ENCODE measurements at places on chromosomes 12 and 14.

- no peak for DNase-seq
Measured at GRCh38 chr14:56199095-56199981, 81.1 kb downstream of the PELI2 start.

GRCh38 chr14:20400965-20401593 lies 12.2 kb downstream of the TEP1 start:
- peak; percentile 27 for DNase-seq

DNA sequence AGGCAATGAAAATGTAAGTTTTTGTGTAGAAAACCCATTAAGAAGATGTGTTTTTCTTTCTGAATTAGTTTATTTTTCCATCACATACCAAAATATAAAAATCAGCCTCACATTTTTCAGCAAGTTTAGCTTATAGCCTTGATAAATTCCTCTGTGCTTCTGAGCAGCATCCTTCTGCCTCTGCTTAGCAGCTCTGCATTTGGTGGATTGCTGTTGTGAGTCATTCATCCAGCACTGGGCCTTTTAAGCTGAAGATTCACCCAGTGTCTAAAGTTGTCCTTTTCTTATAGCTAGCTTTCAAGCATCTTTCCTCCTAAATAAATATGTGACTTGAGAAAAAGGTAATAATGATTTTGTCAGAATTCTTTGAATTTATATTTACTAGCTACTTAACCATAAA lies 206.1 kb downstream of the PCNX1 start:
- DNase-seq: no peak

DNA sequence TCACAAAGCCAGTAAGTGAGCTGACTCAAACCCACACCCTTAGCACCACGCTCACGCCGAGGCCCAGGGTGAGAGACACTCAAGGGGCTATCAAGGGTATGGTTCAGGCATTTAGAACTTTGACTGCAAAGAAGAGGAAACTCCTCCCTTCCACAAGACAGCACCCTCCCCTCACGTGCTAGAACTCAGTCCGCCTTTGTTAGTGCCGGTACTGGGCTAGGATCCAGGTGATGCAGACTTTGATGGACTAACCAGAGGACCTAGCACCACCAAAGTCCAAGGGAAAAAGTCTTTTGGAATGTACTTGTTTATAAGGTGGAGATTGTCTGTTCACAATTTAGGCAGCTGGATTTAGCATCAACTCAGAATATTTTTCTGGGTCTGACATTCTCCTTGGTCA lies 33.7 kb downstream of the VWF start:
- DNase-seq: no peak

DNA sequence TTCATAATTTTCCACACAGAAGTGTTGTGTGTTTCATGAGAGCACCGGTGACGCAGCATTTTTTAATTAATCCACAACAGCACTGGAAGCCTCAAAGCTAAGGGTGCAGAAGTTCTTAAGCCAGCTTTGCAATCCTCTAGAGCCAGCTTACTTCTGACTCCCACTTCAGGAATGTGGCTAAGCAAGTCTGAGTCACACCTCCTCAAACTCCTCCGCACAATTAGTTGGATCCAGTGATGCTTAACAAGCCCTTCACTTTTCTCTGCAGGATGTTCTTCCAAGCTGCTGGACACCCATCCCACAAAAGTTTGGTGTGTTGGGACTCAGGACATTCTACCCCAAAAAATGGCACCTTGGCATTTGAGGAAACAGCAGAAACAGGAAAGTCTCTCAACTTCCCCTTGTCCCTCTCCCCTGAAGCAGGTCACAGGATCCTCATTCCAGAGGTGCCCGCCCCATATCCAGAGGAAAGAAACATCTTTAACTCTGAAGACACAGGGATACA lies 210.0 kb downstream of the PPM1H start:
- no peak for DNase-seq

DNA sequence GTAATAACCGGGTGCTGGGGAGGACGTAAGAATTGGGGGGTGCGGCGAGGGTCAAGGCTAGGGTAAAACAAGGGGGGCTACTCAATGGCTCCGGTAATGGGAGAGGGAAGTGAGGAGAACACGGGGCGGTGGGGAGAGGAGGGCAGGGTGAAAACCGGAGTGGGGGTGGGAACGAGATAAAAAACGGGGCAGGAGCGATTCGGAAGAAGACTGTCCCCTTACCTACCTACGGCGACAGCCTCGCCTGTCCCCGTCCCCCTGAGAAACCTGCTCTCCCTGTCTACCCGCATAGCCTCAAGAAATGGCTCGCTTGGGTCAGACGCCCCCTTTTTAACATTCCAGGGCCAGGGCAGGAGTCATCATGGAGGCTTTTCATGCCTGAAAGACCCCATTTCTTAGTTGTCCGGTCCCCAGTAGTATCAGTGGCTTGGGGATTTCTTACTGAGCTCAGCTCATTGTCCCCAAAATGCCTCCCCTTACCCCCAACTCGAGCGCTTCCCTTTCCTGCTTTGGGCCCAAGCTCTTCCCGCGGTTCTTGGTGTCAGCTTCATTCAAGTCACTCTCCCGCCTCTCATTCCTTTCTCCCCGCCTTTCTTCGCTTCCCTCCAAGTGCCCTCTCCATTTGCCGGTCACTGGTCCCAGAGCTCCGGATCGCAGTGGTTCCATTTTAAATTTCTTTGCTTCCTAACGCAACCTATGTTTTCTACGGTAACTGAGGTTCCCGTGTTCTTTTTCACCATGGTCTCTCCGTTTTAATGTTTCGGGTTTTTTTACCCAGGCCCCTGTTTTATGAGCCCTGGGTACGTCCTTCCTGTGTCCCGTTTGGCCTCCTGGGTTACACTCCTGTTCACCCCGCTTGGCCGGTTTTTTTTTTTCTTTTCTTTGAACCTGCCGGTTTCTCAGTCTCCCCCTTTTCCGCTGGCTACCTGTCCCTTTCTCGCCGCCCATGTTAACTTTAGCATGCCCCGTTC lies 1.2 kb upstream of the WSB2 start:
- DNase-seq: peak; percentile 40

- DNase-seq: no peak
Measured at GRCh38 chr12:69471076-69471430, 865 bp downstream of the FRS2 start.

DNA sequence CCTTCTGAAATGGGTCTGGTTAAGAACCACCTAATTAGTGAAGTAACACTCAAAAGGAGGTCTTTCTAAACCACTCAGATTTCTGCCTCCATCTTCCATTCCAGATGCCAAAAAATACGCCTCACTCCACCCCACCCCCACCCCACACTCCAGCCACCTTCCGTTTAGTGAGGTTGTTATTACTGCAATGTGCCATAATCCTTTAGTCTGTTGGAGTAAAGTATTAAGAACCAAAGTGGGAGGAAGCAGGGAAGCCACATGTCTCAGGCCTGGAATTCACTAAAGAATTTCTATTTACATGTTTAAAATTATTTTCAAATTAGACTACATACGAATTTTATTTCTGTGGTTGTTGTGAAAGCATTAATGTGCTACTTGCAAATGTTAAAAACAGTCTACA lies 7.4 kb downstream of the KIF21A start:
- no peak for DNase-seq

DNA sequence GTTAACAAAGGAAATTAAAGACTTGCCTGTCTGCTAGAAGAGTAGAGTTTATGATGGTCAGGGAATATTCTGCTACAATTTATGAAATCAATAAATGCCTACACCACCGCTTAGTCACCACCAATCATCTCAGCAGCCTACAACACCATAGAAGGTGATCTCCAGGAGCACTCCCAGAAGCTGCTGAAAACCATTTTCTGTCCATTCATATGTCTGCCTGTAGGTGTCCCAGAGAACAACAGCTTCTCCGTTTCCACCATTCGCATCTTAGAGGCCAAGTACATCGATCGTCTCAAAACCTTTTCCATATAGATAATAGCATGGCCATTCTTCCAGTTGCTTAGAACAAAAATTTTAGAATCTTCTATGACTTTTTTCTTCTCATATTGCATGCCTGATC lies 303.4 kb downstream of the KCNC2 start:
- DNase-seq: no peak

GRCh38 chr14:105945896-105946295 lies 419.5 kb downstream of the TMEM121 start:
- DNase-seq: peak; percentile 45

GRCh38 chr12:115394496-115395220 lies 710.7 kb upstream of the TBX3 start:
- DNase-seq: no peak

GRCh38 chr14:52369305-52369801 lies 55.2 kb downstream of the PTGER2 start:
- DNase-seq: no peak

- DNase-seq: no peak
Measured at GRCh38 chr12:52975820-52976573, 27.1 kb downstream of the KRT18 start.

- no peak for DNase-seq
Measured at GRCh38 chr12:111129149-111129767, 208.9 kb upstream of the MYL2 start.

DNA sequence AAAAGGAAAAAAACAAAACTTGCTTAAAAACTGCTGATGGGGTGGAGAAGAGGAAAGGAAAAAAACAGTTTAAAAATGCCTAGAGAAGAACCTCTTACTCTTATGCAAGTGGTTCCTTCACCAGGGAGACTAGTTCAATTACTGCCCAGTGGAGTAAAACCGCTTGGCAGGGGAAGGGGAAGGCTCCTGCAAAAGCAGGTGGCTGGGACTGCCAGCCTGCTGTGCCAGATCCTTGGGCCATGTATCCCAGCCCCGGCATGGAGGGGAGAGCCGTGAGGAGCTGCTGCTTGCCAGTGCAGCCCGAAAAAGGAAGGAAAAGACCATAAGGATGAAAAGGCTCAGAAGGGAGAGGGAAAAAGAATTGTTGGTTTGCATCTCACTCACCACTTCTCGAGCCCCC lies 123.0 kb downstream of the FSCB start:
- DNase-seq: no peak

- no peak for DNase-seq
Measured at GRCh38 chr14:50318031-50318626, 6.0 kb downstream of the DMAC2L start.

DNA sequence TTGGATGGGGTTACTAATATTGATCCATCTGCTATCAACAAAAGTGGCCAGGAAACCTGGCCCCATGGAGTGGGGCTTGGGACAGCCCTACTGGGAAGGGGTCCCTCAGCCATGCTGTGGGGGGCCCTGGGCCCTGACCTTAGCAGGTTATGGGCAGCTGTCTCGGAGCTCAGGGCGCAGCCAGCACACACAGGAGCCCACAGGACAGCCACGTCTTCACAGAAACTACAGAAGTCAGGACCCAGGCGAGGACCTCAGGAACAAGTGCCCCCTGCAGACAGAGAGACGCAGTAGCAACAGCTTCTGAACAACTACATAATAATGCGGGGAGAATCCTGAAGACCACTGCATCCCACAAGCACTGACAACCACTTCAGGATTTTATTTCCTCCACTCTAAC lies 11.9 kb upstream of the FKBP11 start:
- DNase-seq: no peak

GRCh38 chr12:106234449-106234848 lies 13.4 kb downstream of the CKAP4 start:
- no peak for DNase-seq

- no peak for DNase-seq
Measured at GRCh38 chr14:52220924-52221811, 46.3 kb upstream of the PTGDR start.

GRCh38 chr14:21093769-21094681 lies 4.4 kb downstream of the ZNF219 start:
- no peak for DNase-seq

- no peak for DNase-seq
Measured at GRCh38 chr12:48279101-48279500, 71.6 kb downstream of the ZNF641 start.

GRCh38 chr14:104886690-104887622 lies 21.9 kb downstream of the CEP170B start:
- no peak for DNase-seq

- DNase-seq: no peak
Measured at GRCh38 chr12:30423330-30423729, 272.3 kb downstream of the IPO8 start.

DNA sequence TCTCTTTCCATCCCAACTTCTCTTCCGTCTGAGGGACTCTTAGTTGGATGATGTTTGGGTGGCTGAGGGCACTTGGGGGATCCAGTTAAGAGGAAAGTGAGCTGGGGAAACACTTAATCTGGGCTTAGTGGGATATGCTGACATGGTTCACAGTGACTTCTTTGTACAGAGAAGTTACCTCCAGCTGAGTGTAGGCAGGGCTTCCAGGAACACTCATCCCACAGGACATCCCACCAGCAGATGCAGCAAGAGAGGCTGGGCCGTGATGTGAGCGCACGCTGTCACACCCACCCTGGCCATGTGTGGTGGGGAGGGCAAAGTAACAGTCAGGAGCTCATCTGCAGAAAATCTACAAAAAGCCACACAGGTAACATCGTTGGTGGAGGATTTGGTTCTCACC lies 832 bp upstream of the CACNA2D4 start:
- no peak for DNase-seq

DNA sequence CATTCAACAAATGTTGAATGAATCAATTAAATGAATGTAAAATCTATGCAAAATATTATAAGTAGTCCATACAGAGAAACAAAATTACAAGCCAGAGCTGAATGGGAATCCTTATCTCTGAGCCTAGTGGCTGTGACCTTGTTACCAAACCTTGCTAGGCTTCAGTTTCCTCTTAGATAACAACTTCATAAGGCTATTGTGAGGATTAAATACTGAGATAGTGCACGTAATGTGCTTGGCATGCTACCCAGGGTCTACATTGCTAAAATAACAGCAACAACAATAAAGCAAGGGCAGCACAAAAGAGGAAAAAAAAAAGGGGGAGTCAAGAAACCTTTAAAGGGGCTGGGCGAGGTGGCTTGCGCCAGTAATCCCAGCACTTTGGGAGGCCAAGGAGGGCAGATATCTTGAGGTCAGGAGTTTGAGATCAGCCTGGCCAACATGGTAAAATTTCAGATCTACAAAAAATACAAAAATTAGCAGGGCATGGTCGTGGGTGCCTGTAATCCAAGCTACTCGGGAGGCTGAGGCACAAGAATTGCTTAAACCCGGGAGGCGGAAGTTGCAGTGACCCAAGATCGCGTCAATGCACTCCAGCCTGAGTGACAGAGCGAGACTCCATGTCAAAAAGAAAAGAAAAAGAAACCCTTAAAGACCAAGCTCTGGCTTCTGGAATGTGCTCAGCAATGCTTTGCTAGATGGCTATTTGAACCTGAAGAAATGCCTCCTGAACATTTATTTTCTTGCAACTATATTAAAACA lies 14.1 kb downstream of the STAB2 start:
- no peak for DNase-seq

GRCh38 chr14:31441273-31442111 lies 15.8 kb downstream of the DTD2 start:
- no peak for DNase-seq

DNA sequence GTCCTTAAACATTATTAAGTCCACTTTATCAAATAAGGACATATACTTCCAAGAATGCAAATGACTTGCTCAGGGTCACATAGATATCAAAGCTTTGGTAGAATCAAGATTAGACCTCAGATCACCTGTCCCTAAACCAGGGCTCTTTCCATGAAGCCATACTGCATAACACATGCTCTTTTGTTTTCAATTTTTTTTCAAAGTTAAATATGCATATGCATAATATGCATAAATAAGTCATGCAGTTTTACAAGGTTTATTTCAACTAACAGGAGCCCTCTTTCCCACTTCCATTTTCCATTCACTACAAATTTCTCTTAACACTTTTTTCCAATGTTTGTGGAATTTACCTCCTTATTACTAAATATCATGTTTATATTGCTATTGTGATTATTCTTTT lies 53.1 kb downstream of the SIX1 start:
- DNase-seq: no peak

GRCh38 chr12:13591059-13591458 lies 390.3 kb downstream of the GRIN2B start:
- DNase-seq: no peak

GRCh38 chr12:82723093-82723492 lies 36.4 kb downstream of the TMTC2 start:
- DNase-seq: peak; percentile 5

- DNase-seq: no peak
Measured at GRCh38 chr12:120090206-120090605, 26.3 kb downstream of the RAB35 start.

Measured in activated CD4-positive, alpha-beta T cell treated with anti-CD3 and anti-CD28 coated beads for 48 hours (primary cell).